ENCODE measurements at places on chromosomes 2 and 18.

- DNase-seq: peak; percentile 35
Observed at GRCh38 chr2:64730551-64731262, 77.0 kb upstream of the SERTAD2 start.

GRCh38 chr18:78793313-78794070, 186.1 kb upstream of the SALL3 start:
- no peak for DNase-seq

DNA sequence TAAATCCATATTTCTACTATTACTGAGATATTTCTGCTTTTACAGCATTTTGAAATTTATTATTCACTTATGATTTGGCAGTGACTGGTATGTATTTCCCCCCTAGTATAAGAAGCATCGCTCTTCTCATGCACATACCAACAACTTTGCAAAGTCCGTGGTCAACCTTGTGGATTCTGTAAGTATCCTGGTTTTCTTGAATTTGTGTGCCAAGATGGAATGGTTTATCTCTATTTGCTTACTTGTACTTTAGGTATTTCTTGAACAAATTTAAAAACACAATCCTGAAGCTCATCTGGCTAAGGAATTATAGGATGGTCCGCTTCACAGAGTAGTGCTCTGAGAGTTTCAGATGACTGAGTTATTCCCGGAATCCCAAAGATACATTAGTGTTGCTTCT, 85.0 kb upstream of the FAM237A start:
- no peak for DNase-seq

- no peak for DNase-seq
Observed at GRCh38 chr2:110948027-110948674, 172.6 kb upstream of the BCL2L11 start.

All from effector memory CD8-positive, alpha-beta T cell (primary cell).